ENCODE measurements at places on chromosomes 3 and 15. TPM values are rescaled to one million over a fixed set of nuclear protein-coding genes. Genes with fewer than 3 reads are reported as not detected.

DNA sequence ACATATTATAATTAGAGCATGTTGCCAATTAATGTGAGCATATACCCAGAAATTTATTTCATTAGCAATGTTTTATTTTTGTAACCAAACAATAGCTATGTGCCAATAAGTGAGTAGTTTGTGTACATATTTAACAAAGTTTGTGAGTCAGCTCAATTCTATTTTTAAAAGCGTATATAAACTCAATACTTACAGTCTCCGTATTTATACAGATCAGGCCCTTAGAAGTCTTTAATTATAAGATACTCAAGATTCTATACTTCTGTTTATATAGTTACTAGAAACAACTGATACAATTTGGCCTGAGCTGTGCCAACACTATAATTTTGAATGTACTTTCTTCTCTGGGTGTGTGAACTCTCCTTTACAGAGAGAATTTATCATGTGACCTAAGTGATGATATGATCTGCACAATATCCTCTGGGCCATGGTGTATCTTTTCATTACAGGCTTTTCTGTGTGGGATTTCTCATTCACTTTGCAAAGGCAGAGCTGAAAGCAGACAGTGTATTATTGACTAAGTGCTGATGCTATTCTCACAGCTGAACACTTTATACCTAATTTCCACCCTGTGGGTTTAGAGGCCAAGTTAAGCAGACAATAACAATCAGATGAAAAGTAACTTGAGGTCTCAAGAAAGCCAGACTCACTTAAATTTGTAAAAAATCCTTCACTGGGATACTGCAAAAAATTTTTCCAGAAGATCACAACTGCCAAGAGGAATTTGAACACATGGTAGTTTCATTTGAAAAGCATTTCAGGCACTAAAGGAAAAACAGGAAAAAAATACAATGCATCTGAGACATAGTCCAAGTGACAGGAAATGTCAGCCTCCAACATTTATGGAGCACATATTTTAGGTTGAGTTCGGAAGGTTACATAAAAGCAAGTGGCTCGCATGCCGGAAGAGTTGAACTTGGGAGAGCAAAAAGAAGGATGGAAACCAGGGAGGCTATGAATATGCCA lies 277.9 kb upstream of the SEMA6D start:
- DNase-seq, result no peak

DNA sequence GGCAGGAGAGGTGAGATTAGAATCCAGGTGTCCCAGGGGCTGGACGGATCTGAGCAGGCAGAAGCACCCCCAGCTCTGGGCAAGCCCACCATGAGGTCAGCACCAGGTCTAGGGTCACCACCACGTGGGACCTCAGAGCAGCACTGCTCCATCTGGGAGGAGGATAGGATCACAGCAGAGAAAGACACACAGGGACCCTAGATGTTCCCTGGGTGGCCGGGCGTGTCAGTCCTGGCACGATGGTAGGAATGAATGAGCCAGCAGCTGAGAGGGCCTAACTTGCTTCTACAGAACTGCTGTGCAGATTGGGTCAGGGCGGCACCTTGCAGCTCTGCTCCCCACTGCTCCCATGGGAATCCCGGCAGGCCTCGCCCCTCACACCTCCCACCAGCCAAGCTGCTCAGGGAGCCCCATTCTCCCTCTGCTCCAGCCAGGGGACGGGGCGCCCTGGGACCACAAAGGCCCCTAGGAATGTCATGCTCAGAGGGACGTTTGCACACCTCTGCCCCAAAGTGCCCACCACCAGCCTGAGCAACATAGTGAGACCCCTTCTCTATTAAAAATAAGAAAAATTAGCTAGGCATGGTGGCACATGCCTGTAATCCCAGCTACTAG lies 66.3 kb downstream of the ZNF445 start:
- no peak for DNase-seq

DNA sequence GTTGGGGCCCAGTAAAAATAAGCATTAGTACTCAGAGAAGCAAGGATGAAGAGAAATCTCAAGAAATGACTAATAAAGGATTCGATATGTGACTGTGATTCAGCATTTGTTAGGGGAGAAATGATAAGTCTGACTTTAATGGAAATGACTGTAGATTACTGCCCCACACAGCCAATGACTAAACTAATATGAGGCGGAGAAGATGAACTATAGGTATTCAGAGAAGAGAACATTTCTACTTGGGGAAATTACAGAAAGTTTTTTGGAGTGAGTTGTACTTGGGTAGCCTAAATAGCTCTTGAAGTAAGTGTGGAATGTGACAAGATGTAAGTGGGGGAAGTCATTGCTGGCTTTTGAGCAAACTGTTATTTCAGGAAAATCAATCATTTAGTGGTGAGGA lies 380.0 kb downstream of the PDCD6IP start:
- DNase-seq, result no peak

DNA sequence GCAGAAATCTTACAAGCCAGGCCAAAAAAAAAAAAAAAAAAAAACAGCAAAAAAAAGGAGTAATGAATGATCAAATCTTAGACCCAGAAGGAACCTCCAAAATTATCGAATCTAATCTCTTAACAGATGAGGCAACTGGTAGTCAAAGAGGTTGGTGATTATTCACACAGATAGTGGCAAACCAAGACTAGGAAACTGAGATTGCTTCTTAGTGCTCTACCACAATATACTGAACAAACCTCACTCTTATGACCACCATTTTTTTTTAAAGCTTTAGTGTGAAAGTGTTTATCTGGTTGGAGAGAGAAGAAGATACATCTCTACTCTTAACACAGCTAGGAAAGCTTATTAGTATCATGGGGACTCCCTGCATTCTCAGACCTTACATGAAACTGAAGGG lies 17.3 kb downstream of the ATOSA start:
- no peak for DNase-seq

GRCh38 chr3:24495326-24495994 lies 810 bp upstream of the THRB start:
- DNase-seq, result no peak

- no peak for DNase-seq
Measured at GRCh38 chr15:74201710-74202420, 722 bp downstream of the STRA6 start.

DNA sequence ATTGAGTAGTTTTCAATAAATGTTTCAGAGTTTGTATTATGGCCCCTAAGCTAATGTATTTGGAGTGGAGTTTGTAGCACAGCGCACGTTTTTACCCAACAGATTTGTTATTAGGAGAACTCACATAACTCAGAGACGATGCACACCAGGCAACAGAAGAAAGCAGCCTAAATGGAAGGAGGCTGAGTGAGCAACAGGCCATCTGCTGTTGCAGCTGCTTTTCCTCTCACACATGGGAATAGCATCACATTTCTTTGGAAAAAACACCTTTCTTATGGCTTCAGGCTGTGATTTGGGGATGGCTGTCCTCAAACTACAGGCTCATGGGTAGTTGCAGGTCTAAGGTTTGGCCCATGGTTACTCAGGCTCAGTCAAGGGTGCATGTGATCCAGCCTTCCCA lies 469.3 kb upstream of the MCTP2 start:
- DNase-seq, result no peak

GRCh38 chr15:45794712-45795439 lies 160.0 kb downstream of the SQOR start:
- no peak for DNase-seq

DNA sequence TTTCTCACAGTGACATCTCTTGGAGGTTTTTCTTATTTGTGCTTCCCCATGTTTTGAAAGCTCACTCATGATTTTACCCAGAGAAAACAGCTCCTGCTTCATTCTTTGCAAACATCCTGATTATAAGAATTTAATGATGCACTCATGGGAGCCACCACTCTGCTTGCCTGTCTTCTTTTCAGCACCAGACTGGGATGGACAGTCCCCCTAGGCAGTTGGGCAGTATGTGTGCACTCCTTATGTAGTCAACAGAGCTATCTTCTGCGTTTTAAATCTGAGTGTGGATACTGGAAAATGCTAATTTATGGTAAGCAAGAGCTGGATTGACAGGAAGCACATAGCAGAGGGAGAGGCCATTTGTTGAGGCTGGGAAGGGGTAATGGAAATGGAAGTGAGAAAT lies 276.1 kb downstream of the AGBL1 start:
- DNase-seq, result no peak

- no peak for DNase-seq
Measured at GRCh38 chr3:155495387-155495786, 201.9 kb upstream of the STRIT1 start.

DNA sequence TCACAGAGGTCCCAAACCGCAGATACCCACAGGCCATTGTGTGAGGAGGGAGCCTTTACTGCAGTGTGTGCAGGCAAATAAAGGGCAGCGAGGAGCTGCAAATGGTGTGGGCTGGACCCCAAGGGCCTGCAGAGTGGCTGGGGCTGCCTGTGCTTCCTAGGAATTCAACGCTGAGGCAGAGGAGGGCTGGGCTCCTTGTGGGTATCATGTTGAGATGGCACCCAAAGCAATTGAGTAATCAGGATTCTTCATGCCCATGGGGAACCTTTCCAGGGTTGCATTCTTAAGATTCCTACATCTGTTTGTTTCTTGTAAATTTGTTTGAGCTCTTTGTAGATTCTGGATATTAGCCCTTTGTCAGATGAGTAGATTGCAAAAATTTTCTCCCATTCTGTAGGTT lies 85.4 kb upstream of the LIPC start:
- DNase-seq, result no peak

DNA sequence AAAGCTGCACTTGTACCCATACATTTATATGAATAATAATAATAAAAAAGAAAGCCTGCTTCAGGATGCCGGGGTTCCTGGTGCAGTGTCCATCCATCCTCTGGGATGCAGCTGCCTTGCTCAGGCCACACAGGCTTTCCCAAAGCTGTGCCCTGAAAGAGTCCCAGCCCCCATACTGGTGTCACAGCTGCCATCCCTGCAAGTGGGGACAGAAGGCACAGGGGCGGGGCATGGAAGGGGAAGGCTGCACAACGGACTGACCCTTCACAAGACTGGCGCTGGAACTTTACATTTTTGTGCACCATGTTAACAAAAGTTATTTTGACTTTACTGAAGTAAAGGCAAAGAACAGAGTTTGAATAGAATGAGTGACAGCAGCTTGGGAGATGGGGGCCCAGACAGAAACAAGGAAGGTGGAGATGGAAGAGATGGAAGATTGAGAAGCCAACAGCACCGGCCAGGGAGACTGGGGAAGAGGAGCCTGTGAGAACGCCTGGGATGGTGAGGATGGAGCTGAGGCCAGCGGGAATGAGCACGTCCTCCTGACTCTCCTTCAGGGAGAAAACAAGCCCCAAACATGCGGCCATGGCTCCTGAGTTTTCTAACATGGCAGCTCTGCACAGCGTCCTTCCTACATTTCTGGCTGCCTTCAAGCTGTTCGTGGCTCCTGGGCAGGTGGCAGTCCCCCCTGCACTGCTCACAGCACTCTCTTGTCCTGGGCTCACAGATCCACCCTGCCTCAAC lies 73.1 kb downstream of the ABTB1 start:
- no peak for DNase-seq

DNA sequence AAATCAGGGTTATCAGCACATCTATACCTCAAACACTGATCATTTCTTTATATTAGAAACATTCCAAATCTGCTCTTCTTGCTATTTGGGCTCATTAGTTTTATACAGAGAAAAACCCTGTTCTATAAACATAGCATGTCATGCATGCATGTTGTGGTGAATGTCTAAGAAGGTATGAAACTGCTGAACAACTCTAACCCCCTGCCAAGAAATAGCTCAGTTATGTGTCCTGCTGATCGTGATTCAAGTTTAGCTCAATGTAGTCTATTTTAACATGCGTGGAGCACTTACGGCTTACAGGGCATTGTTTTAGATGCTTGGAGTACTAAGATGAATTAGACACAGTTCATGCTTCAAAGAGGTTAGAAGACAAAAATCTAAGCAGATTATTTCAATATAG lies 35.8 kb downstream of the MYH15 start:
- DNase-seq, result no peak

DNA sequence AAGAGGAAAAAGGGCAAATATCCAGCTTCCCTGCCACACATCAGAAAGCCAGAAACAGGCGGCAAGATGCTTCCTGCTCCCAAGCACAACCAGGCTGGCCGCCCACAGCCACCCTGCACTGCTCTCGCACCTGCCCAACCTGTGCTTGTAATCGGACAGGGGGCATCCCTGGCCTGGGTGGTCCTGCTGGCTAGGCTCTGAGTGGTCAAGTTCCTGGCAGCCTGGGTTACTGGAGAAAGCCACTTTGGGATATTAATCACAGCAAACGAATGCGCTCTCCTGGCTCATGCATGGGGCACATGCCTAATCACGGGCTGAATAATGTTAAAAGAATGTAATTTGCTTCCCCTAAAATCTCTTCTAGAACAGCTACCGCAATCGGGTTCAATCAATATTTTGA lies 442.4 kb downstream of the MCTP2 start:
- DNase-seq, result no peak

The FGD5 gene
- 0.31 TPM for total RNA-seq

The SPTBN5 gene
- total RNA-seq, result 0.21 TPM

The MKRN2OS gene
- total RNA-seq, result not detected

The STAB1 gene
- not detected for total RNA-seq
